ENCODE measurements at places on chromosomes 4 and X.

DNA sequence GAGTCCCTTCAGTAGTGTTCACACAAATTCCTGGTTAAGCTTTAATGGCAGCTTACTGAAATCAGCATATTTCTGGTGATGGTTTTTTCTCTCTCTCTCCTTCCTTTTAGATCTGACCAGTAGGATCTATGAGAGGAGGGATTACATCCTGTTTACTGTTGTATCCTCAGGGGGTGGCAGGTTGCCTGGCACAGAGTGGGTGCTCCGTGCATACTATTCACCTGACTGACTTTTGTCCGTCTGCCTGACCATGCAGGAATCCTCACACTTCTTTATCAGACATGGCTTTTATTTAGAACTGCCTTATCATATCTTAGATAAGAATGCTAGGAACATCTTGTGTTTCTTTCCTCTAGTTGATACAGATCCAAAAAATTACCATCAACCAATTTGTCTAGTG lies 29.6 kb downstream of the MCUB start:
- no peak for DNase-seq

DNA sequence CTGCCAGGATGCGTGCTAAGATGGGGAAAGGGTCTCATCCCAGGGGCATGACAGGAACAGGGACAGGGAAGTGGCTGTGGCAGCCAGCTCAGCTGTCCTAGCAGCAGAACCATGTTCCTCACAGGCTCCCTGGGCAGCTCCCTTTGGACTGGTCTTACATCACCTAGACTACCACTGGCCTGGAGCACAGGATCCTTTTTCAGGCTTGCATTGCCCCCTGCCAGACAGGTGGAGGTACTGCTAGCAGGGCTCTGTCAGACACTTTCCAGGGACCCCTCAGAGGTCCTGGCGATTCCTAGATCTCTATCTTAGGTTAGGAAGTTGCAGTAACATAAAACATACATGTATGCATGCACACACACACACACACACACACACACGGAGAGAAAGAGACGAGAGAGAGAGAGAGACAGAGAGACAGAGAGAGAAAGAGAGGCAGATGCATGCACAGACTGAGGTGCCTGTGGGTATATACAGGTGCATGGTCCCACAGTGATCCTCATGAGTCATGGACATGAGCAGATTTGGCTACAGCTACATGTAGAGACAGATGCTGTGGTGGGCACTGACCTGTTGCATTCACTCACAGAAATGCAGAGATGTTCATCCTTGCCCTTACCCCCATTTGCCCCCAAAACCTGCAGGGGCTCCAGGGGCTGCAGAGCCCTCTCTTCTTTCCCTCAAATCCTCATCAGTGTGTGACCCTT lies 63.6 kb downstream of the STARD8 start:
- DNase-seq: peak; percentile 18

DNA sequence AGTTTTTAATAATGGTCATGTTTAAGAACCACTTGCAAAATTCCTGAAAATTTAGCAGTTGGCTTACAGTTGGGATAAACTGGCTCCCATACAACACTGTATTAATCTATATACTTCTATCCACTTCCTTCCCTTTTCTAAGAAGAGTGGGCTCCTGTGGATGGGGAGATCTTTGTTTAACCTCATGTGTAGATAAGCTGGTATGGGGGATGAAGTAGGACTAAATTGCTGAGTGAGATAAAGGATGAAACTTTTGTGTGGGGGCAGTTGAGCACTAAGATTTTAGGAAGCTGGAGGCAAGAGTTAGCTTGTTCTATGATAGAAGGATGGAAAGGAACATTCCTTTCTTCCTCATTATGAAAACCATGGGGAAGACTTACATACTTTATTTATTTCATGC lies 54.6 kb upstream of the ATP8A1 start:
- no peak for DNase-seq

DNA sequence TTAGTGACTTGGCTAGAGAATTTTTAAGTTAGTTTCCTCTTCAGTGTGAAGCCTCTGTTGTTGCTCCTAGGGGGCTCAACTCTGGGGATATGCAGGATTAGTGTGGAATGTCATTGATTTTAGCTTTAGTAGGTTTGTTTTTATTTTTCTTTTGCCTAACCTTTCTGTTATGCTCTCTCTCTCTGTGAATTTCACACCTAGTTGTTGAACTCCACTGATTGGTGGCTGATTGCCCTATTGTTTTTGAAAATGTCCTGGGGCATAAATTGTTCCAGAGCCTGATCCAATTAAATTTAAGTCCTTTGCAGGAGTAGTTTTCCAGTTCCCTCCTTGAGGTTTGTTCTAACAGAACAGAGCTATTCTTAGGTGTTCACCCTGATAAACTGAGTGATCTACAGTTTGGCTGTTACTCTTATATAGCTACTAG lies 393.3 kb upstream of the CTSO start:
- no peak for DNase-seq

DNA sequence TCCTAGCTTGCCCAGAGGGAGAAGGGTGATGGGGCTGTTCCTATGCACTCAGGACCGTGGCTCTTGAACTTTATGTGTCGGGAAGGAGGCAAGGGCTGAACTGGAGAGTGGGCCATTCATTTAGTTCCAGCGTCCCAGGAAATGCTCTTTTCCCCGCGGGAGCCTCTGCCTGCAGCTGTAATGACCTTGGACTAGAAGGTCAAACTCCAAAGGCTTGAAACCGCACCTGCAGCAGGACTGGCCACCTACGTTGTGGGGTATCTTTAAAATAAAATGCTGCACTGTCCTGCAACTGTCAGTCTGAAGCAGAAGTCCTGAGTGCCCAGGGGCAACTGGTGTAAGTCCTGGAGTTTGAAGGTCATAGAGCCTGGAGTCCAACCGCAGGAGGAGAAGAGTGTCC lies 61.5 kb upstream of the LSM6 start:
- DNase-seq: no peak

DNA sequence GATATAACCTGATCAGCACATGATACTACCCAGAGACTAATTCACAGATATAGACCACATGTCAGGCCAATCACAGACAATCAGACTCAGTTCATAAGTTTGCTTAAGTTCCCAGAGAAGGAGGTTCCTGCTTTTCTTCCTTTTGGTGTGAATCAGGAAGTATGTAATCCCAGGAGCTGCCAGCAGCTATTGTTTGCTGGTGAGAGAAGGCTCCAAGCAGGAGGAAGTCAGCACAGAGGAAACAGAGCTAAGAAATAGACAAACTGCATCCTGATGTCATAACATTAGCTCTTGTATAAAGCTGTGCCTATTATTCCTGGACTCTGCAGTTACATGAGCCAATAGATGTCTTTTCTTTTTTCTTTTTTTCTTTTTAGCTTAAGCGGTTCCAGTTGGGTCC lies 50.9 kb downstream of the UCHL1 start:
- no peak for DNase-seq

DNA sequence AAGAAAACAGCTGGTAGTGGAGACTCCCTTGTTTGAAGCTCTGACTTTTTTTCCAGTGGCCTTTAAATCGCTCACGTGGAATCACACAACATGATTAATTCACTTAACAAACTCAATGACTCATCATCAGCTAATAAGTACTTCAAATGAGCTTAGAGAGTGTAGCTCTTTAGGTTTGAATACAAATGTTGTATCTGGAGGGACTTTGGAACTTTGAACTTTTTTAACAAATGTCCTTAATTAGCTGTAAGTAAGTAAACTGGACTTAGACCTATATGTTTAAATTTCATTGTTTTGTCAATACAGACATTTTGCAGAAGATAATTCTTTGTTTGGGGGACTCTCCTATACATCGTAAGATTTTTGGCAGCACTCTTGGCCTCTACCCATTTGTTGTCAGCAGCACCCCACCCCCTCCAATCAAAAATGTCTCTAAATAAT lies 581.1 kb downstream of the SPRY1 start:
- no peak for DNase-seq

DNA sequence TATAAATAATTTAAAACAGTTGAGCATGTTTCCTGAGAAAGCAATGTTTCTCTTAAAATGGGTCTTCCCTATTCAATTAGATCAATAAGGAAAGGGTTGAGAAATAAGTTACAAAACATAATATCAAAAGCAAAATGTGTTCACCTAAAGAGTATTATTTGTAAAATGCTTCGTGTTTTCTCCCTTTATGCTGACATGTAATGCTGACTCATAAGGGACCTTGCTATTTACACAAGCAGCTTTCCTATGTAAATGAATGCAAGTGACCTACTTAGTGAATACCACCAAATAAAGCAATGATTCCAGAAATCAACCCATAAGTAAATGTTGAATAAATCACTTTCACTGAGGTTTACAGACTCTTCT lies 91.5 kb downstream of the ELOVL6 start:
- no peak for DNase-seq

DNA sequence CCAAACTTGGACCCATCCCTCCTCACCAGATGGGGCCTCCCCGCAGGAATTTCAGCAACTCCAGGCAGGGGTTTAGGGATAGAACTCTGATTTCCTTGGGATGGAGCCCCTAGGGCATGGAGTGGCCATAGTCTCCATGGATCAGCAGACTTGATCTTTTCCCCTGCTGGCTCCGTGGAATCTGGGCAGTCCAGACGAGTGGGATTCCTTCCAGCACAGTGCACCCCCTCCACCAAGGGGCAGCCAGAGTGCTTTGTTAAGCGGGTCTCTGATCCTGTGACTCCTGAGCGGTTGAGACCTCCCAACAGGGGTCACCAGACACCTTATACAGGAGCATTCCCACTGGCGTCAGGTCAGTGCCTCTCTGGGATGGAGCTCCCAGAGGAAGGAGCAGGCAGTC lies 40.4 kb downstream of the ENPP6 start:
- DNase-seq: no peak

DNA sequence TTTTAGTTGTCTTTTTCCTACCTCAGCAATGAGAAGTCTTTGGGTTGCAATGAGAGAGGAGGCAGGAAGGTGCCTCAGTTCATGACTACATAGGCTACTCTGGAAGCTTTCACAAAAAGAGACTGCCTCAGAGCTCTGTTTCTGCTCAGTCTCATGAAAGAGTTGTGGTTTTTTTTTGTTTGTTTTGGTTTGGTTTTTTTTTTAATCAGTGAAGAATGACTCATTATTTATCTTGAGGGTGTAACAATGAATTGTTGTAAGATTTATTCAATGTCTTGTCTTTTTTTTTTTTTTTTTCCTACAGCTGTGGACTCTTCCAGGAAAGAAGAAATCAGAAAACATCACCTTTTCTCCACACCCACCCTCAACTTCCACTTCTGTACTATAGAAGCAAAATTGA lies 67.5 kb upstream of the CXCL13 start:
- DNase-seq: no peak

- DNase-seq: no peak
Measured at GRCh38 chr4:102354671-102355454, 9.6 kb upstream of the SLC39A8 start.

DNA sequence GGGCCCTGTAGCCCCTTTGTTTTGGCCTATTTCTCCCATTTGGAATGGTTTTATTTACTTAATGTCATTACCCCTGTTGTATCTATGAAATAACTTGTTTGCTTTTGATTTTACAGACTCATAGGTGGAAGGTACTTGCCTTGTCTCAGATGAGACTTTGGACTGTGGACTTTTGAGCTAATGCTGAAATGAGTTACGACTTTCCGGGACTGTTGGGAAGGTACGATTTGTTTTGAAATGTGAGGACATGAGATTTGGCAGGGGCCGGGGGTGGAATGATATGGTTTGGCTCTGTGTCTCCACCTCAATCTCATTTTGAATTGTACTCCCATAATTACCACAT lies 39.4 kb downstream of the NLRP2B start:
- no peak for DNase-seq

DNA sequence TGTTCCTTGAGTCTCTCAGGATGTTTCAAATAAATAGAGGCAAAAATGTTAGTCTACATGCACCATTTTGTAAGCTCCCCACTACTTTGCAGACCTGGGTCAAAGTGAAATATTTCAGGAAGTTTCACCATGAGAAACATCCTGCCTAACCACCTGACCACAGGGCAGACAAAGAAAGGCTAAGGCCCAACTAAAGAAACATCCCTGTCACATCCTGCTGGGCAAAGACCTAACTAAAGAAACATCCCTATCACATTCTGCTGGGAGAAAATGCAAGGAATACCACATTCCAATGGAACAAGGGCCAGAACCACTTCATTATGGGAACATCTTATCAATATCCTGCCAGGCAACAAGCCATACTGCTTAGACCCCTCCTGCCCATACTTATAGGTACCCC lies 1303.4 kb downstream of the TECRL start:
- no peak for DNase-seq

GRCh38 chr4:53656421-53656981 lies 65.2 kb upstream of the LNX1 start:
- DNase-seq: no peak

DNA sequence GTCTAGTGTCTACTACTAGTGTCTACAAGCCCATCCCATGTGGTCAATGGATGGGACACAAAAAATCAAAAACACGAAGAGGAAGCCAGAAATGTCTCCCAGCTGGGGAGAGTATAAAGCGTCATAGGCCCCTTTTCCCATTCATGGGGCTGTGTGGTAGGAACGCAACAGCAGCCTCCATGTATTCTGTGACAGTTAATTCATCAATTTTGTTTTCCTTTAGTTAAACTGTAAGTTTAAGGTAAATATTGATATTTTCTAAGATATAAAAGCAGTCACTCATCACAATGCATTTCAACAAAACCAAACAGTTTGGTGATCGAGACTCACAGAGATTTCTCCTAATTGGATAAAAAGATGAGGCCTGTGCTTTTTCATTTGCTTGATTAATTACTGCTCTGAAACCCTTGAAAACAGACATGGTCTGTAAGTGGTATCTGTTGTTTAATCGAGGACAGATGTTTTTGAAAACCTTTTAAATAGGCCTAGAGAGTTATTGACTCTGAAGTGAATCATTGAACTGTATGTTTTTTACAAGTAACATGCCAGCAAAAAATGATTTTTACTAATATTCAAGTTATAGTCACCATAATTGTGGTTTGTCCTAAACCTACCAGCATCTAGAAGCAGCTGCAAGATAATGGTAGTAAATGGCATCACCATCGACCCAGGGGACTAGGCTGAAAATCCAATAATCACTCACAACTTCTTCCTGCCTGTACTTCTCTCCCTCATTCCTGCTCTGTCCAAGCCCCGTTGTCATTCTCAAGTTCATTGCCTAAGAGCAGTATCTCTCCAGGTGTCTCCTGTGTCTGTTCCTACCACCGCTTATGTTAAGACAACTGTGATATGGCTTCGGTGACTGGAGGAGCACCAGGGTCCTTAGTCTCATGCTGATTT lies 87.7 kb upstream of the SHISA3 start:
- no peak for DNase-seq

- no peak for DNase-seq
Measured at GRCh38 chrX:26952213-26952612, 510.9 kb downstream of the PPP4R3C start.

DNA sequence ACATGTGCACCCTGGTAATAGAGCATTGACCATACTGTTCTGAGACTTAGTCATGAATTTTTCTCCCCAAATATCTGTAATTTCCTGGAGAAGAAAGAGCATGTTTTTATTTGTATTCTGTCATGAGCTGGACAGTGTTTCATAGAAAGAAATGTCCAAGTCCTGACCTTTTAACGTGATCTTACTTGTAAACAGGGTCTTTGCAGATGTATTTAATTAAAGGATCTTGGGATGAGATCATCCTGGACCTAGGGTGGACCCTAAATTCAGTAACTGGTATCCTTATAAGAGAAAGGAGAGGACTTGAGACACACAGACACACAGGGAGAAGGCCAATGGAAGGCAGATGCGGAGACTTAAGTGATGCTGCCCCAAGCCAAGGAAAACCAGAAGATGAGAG lies 3.6 kb downstream of the ADGRA3 start:
- DNase-seq: no peak

- no peak for DNase-seq
Measured at GRCh38 chrX:51975811-51976210, 82.4 kb downstream of the MAGED1 start.

- DNase-seq: no peak
Measured at GRCh38 chrX:19535476-19535875, 20.2 kb upstream of the MAP3K15 start.

- peak; percentile 94 for DNase-seq
Measured at GRCh38 chrX:54639346-54640102, 109.5 kb downstream of the GNL3L start.

All from stimulated activated CD4-positive, alpha-beta T cell treated with anti-CD3 and anti-CD28 coated beads, Interleukin-1b, Interleukin-23, amount 100 ng/mL, for 48 hours (primary cell).